Uterus (tissue), 4 donors: ENCODE measurements at places on chromosomes 11 and 22. TPM values are rescaled to one million over a fixed set of nuclear protein-coding genes. Genes with fewer than 3 reads are reported as not detected.

OR52I1 gene
- total RNA-seq: not detected

DNA sequence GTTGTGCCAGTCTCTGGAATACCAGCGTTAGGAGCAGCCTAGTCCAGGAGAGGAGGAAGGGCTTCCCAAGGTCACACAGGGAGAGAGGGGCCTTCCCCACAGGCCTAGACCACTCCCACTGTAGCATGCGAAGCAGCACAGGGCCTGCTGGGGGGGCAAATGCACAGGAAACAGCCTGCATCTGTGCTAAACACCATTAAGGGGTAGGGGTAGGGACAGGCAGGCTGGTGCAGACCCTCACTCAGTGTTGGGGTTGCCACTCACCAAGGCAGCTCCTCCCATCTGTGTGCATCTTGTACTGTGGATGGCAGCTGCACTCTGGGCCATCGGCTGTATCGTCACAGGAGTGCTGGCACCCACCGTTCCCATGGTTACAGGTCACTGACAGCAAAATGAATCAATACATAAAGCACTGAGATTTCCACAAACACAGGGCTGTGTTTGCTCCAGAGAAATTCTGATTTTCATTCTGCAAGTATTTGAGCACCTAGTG, 24.9 kb downstream of the SCUBE2 start:
- DNase-seq: no peak

DNA sequence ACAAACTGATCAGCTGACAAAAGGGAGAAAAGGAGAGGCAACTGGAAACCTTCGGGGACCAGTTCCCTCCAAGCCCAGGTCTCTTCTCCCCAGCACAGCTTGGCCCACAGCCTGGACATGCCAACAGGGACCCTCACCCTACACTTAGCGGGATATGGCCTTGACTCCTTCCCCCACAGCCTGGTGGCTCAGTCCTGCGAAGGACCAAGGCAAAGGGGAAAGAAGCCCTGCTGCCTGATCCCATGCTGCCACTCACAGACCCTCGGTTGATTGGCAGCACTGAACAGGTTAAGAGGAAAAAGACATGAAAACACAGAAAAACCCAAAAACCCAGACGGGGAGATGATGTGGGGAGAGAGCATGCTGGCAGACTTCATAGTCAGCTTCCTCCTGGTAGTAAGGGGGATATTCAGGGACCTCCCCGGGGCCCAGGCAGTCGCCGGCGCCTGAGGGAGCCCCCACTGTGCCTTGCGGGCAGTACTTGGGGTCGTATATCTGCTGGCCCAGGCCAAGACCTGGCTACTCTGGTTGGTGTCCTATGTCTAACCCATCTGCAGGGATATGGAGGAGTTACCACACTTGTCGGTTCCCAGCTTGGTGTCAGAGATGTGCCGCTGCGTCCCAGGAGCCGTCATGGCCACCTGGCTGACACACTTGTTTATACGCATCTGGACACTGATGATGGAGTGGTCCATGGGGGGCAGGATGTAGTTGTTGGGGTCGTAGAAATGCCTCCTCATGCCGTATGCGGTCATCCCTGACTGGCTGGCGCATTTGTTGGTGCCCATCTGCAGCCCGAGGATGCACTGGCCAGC, 34.2 kb upstream of the HORMAD2 start:
- no peak for DNase-seq

VSIG10L2 gene
- not detected for total RNA-seq

SMIM35 gene
- total RNA-seq: not detected

GRCh38 chr11:85044911-85045310, 582.2 kb downstream of the DLG2 start:
- no peak for DNase-seq

- DNase-seq: no peak
These were observed 12.3 kb upstream of the ARAP1 start for GRCh38 chr11:72764503-72764902.

- no peak for DNase-seq
These were observed 35.7 kb downstream of the CELSR1 start for GRCh38 chr22:46501701-46502100.

- no peak for DNase-seq
These were observed 1296.3 kb downstream of the LRRC4C start for GRCh38 chr11:40162901-40163883.

GRCh38 chr22:33104147-33104854, 46.1 kb upstream of the SYN3 start:
- no peak for DNase-seq

DNA sequence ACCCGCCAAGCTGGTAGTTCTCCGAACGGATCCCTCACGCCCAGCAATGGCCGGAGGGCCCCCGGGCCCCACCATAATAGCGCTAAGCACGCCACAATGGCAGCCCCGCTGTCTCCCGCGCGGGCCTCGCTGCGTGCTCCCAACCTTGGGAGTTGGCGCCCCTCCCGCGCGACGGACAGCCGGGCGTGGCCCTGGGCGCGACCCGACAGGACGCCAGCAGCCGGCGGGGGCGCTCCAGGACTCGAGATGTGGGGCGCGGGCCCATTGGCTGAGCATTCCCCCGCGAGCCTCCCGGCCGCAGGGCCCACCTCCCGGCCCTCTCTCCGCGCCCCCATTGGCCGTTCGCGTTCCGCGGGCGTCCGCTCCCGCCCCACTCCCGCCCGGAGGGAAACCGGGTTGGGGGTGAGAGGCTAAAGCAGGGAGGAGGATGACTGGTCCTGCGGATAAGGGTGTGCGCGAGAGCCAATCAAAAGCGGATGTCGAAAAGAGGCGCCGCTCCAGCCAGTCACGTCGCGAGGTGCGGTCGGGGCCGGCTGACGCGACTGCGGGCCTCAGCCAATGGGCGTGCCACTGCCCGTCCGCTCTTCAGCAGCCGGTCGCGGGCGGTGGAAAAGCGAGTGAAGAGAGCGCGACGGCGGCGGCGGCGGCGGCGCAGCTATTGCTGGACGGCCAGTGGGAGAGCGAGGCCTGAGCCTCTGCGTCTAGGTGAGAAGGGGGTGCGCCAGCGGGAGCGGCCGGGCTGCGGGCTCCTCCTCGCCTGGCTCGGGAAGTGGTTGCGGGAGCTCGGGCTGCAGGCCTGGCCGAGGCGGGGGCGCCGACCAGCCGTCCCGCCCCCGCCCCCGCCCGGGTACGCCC, at the start of gene FAR1:
Gene FAR1, plus strand, starts transcription at position 567 of the 855 bp plus-strand sequence. CDS start 26,098 bp downstream, outside the sequence.
- peak; percentile 98 for DNase-seq
